ENCODE measurements at places on chromosomes 7 and 10. TPM values are rescaled to one million over a fixed set of nuclear protein-coding genes. Genes with fewer than 3 reads are reported as not detected.

PIP gene
- total RNA-seq: not detected

DNA sequence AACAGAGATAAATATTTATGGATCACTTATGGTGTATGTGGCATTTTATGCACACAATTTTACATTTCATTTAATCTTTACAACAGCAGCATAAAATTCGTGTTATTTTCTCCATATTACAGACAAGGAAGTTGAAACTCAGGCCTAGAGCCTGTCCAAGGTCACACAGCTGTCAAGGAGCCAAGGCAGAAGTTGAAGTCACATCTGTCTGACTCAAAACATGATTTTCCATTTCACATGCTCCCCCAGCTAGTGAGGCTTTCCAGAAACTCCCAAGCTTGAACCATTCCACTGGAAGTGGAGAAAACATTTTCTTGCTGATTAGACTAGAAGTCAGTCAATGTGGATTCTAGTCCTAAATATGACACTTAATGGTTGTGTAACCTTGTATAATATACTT is 110.5 kb downstream of the HECTD2 start:
- DNase-seq: no peak

DNA sequence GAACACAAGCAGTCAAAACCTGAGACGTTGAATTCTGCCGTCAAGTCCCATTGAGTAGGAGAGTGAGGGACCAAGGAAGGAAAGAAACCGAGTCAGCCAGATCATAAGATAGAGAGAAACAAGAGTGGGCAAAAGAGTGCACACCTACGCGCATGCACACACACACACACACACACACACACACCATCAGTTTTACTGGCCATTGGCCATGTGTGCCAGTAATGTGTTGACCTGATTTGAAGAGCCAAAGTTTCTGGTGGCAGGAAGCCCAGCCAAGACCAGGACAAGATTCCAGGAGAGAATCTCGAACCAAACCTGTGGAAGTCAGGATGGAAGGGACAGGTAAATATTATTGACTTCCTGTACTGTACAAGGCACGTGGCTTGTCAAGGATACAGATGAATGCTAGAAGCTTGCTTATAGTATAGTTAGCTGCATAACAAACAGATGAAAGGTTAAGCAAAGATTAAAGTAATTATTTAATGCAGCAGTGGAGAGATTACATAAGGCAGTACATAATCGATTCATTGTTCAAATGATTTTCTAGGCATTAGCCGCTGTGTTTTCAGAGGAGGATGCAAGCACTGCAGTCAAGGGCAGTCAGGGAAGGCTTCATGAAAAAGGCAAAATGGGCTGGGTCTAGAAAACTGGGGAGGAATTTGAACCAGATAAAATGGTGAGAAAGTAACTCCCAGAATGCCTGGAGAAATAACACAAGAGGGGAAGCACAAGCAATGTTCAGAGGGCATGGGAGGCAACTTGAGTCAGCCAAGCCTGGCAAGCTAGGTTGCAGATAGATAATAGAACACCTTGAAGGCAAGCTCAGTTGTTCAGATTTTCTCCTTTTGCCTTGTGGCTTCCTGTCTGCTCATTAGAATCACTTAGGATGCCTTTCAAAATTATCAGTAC is 2.7 kb upstream of the HYCC1 start:
- DNase-seq: no peak

DENND2A gene
- 26.3 TPM for total RNA-seq

NPTX2 gene
- 26.3 TPM for total RNA-seq

NRF1 gene
- 25.3 TPM for total RNA-seq

- DNase-seq: no peak
Observed at GRCh38 chr10:621513-621912, 68.0 kb downstream of the DIP2C start.

DNA sequence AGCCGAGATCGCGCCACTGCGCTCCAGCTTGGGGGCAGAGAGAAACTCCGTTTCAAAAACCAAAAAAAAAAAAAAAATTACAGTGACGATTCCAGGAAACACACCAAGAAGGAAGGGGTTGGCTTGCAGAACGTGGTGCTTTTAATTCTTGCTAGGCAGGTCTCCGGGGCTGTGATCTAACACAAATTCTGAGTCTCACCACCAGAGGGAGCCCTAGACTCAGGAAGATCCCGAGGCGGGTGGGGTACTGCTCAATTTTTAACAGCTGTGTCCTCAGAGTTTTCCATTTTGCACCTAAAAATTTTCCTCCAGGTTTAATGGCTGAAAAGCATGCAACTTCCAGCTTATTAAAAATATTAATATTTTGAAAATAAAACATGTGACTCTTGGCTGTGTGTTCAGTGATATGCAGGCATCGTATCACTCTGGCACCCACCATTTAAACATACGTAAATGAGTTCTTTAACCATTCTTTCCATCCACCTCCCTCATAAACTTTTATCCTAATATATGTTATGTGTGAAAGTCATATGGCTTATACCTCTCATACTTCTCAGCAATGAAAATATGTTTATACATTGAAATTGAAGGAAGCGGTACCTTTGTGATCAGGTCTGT is 26.5 kb upstream of the NUB1 start:
- peak; percentile 90 for DNase-seq

- DNase-seq: no peak
Observed at GRCh38 chr10:649798-650440, 39.5 kb downstream of the DIP2C start.

DNA sequence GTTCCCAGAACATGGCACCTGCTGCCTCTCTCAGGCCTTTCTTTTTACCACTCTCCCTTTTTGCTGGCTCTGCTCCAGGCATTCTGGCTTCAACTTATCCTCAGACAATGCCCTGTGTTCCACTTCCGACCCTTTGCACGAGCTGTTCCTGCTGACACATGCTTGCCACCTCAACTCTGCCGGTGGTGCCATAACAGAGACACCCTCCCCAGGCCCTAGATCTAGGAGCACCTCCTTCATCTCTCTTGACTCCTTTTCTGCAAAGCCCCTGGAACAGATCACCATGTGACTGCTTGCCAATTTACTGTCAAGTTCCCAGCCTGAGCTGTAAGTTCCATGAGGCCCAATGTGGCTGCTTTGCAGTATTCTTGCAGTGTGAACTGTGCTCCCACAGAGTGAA is 256.0 kb upstream of the MKI67 start:
- no peak for DNase-seq
